ENCODE measurements at places on chromosomes 4 and X.

DNA sequence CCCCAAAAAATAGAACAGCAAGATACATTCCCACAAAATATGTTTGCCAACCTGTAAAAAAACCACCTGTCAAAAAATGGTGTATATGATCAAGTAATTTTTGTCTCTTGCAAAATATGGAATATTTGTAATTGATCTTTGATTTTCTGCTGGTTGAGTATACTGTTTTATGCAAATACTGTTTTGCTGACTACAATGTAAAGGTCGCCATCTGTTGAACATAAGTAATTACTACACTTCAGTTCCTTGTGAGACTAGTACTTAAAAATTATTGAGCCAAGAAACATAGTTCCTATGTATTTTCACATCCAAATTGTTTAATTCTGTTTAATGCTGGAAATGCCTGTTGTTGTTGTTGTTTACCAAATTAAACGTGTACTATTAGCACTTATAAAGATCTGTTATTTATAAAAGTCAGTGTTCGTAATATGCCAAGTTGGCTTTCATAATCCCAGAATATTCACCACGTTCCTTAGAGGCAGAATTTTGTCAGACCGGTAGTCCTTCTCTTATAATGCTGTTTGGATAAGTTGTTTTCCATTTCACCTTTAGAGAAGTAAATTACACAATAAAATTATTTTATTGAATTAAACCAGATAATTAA is 144.2 kb downstream of the PDLIM5 start:
- DNase-seq, result peak; percentile 42

DNA sequence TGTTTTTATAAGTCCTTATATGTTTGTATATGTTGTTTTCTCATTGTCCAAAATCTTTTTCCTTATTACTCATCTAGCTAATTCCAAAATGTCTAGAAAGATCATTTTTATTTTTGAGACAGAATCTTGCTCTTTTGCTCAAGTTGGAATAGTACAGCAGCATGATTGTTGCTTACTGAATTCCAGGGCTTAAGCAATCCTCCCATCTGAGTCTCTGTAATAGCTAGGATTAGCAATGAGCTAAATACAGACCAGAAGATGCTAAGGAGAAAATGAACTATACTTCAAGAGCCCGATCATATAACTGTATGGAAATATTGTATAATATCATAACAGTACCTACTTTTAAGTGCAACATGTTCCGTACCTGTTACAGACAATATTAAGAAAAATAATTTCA is 1027.0 kb downstream of the STIM2 start:
- DNase-seq, result no peak

GRCh38 chr4:118344801-118345200 is 8.0 kb downstream of the PRSS12 start:
- no peak for DNase-seq

GRCh38 chr4:7771541-7772507 is 167.8 kb downstream of the AFAP1 start:
- no peak for DNase-seq
